ENCODE measurements at places on chromosomes 13 and 19.

DNA sequence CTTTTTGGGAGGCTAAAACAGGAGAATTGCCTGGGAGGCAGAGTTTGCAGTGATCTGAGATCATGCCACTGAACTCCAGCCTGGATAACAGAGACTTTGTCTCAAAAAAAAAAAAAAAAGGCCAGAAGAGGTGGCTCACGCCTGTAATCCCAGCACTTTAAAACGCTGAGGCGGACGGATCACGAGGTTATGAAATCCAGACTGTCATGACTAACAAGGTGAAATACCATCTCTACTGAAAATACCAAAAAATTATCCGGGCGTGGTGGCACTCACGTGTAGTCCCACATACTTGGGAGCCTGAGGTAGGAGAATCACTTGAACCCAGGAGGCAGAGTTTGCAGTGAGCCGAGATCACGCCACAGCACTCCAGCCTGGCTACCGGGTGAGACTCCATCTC, 39.9 kb downstream of the ZNF611 start:
- DNase-seq, result no peak

GRCh38 chr13:23377579-23377978, 55.9 kb downstream of the SACS start:
- DNase-seq, result no peak

DNA sequence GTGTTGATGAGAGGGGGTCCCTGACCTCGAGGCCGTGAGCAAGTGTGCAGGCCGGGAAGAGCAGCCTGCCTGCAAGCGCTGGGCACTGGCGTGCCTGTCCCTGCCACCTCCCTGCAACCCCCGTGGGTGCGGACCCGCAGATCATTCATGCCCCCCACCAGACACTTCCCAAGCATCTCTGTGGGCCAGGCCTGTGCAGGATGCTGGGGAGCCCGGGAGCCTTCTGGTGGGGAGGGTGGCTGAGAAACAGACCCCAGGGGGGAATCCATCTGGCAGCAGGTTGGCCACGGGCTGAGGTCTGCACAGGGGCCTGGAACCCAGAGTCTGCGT, 18.4 kb upstream of the CACTIN start:
- no peak for DNase-seq

- DNase-seq, result no peak
These were observed 368.2 kb upstream of the SLITRK5 start for GRCh38 chr13:87302931-87303330.

DNA sequence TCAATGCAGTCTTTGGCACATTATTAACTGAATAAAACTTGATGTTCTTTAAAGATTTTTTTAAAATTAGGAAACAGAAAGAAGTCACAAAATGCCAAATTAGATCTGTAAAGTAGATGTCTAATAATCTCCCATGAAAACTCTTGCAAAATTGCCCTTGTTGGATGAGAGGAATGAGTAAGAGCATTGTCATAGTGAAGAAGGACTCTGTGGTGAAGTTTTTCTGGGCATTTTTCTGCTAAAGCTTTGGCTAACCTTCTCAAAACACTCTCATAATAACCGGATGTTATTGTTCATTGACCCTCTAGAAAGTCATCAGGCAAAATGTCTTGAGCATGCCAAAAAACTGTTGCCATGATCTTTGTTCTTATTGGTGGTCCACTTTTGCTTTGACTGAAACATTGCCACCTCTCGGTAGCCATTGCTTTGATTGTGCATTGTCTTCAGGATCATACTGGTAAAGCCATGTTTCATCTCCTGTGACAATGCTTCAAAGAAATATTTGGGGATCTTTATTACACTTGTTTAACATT, 549.3 kb downstream of the LIG4 start:
- no peak for DNase-seq

GRCh38 chr13:81771951-81772350, 1431.0 kb upstream of the SPRY2 start:
- no peak for DNase-seq

DNA sequence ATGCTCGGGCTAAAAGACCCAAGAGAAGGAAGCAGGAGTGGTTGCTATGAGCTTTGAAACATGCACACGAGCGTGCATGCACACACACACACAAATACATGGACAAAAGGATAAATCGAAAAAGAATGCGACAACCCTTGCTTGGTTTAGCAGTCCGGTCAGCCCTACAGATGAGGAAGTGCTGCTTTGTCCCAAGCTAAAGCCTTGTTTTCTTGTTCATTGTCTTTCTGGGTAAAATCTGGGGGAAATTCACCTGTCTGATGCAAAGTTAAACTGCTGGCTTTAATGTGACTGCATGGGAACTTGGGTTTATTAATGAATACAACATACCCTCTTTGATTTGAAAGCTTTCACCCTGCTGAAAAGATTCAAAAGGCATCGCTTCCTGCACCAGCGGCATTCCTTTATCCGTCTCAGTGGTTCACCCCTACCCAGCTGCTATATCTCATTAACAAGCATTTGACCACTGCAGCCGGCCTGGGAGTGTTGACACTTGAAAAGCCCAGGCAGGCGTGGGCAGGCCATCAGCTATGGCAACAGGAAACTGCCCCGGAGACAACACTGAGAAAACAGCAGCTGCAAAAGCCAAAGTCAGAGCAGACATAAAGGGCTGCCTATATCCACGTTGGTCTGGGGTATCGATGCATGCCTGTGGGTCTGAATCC, 301.7 kb downstream of the NDFIP2 start:
- no peak for DNase-seq

DNA sequence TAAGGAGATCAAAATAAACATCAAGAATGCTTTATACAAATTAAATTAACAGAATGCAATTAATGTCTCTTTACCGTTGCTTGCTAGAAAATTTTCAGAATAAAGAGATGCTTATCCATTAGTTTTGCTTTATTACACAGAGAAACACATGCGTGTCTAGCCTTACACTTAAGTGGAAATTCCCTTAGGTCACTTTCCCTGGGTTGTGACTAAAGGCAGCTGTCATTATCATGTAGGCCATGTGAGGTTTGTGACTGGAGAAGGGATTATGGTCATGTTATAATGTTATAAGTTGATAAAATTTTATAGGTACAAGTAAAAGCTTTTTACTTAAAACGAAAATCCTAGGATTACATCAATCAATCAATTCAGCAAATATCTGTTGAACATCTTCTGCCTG, 121.0 kb downstream of the KCNRG start:
- no peak for DNase-seq

GRCh38 chr13:109792416-109793059, 6.2 kb upstream of the IRS2 start:
- no peak for DNase-seq

GRCh38 chr19:18214779-18215433, 11.1 kb upstream of the RAB3A start:
- DNase-seq, result no peak

- no peak for DNase-seq
These were observed 25.5 kb upstream of the TFDP1 start for GRCh38 chr13:113559061-113559460.

DNA sequence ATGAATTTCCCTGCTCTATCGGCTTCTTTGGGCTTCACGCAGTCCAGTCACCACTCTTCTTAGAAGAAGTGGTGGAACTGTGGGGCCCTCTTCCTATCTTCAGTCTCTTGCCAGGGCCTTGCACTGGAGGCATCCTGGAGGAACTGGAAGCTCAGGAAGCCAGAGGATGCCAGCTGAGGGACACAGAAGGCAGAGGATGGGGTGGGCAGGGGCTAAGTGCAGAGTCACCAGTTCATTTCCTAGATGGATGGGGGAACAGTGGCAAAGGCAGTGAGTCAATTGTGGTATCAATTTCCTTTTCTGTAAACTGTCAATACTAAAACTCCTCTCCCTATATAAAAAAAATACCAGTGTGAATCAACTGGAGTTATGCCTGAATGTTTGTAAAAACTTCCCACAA, 419.7 kb downstream of the KLF12 start:
- no peak for DNase-seq

- no peak for DNase-seq
These were observed 285.0 kb upstream of the SLC10A2 start for GRCh38 chr13:103351035-103351828.

- DNase-seq, result no peak
These were observed at the start of gene NLRP9 for GRCh38 chr19:55738302-55738701. Gene NLRP9, minus strand, starts transcription at chr19:55738402. Its CDS starts 28 bp downstream, at chr19:55738374.

DNA sequence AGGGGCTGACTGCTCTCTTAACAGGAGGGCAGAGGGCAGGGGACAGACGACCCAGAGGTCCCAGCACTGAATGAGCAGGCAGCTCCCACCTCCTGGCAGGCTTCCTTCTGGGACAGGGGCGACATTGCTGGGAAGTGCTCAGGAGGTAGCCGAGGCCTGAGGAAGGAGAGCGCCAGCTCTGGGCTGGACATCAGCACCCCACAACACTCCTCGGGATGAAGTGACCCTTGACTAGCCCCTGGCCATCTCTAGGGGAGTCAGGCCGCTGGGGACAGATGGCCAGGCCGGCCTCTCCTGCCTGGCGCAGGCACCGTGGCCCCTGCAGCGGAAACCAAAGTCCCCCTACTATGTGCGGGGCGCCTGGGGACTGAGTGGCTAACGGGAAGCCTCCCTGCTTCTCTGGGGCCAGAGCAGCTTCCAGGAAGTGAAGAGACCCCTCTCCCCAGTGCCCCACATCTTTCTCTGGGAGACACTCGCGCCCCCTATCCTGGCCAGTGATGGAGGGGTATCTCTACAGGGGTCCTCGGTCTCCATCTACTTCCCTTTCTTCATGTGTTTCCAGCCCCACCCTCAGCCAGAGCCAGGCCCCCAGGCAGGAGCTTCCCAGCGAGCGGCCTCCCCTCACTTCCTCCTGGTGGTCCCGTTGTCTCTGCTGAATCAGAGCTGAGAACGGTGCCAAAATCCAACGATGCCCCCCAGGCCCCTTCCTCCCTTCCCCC, 10.1 kb downstream of the PRR36 start:
- no peak for DNase-seq

- no peak for DNase-seq
These were observed 13.1 kb downstream of the GRAMD1A start for GRCh38 chr19:35013041-35013819.

Data from LNCaP clone FGC (cell line).